ENCODE measurements at places on chromosomes 11 and 22. TPM values are rescaled to one million over a fixed set of nuclear protein-coding genes. Genes with fewer than 3 reads are reported as not detected.

The LIF gene
- 0.54 TPM for total RNA-seq

- DNase-seq = no peak
Measured at GRCh38 chr11:19953336-19953735, 206.9 kb downstream of the DBX1 start.

DNA sequence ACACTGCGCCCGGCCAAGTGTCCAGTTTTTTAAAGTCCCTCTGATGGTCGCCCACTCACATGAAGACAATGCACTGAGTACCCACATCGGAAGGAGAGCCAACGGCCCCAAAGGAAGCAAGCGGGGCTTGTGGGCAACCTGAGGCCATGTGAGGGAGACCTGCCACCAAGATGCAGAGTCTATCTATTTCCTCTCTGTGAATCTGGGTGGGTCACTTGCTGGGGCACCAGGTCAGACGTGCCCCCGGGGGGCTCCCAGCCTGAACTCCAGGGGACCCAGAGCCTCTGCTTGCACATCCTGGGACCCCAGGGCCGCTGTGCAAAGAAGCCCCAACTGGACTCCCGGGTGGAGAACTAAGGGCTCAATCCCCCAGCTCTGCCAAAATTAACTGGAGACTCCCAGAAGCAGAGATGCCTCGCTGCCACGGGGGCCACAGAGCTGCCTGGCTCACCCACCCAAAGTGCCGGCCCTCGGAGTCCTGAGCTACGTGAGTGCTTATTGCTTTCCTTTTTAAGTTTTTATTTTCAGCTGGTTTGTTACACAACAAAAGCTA, 106.4 kb downstream of the BRD1 start:
- DNase-seq = no peak

DNA sequence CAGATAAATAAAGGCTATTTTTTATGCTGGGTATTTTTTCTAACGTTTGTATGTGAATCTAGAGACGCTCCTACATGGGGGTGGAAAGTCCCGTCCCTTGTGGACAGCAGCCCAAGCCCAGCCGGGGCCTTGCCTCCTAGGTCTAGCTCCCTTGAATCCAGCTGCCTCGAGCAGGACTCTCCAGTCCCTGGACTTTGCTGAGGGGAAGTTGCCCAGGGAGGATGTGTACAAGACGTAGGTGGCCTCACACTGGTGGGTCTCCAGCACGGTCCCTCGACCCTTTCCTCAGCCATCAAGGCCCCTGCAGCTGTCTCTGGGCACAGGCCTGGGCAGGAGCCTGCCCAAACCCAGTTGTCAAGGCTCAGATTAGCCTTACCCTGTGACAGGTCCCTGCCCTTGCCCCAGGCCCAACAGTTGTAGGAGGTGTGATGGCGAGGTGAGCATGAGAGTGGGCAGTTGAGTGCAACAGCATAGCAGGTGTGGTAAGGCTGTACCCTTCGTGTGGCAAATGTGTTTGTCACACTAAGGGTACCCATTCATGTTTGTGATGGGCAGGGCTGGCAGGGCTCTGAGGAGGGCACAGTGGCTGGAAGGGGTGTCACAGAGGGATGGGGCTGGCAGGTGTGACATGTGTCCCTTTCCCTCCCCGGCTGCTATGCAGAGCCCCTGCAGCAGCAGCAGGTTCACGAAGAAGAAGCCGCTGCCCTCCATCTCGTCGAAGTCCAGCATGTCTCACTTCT, 3.4 kb downstream of the CCDC116 start:
- no peak for DNase-seq

- peak; percentile 64 for DNase-seq
Measured at GRCh38 chr22:33920197-33920540, at the start of gene LARGE1. Gene LARGE1 (minus strand): TSS chr22:33920476.

Measured in Right ventricle myocardium superior (tissue), 1 donor.